ENCODE measurements at places on chromosomes 1 and 21.

- no peak for DNase-seq
Observed at GRCh38 chr1:235421751-235422150, 54.5 kb downstream of the TBCE start.

DNA sequence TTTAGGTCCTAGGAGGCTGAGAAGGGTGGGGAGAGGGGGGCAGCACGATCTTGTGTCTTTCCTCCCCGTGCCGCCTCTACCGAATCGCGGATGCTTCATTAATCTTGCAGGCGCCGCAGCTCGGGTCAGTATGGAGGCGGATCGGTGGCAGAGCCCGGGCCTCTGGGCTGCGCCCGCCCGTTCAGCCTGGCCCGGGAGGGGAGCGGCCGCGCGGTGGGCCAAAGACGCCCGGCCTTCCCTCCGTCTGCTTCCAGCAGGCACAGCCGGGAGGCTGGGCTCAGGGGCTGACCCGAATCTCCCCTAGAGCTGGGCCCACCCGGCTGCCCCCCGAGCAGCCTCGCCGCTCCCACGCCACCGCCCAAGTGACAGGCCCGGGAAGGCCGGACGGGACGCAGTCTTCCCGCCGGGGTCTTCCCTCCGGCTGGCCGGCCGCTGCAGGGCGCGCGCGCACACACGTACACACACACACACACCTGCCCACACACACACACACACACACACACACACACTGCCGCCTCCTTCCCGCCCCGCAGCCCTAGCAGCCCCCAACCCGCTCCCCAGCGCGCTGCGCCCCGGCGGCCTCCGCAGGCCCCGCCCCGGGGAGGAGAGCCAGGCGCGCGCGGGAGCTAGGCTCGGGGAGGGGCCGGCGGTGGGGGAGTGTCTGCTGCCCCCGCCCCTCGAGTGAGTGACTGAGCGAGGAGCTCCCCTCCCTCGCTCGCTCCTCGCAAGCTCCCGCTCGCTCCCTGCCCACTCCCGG lies at the start of gene C1orf21:
Gene C1orf21 (plus strand): TSS at position 718 of the 757 bp plus-strand sequence. CDS start 90,481 bp downstream, outside the sequence.
- DNase-seq = no peak

- DNase-seq = no peak
Observed at GRCh38 chr1:42777852-42778251, 6.9 kb upstream of the TMEM269 start.

DNA sequence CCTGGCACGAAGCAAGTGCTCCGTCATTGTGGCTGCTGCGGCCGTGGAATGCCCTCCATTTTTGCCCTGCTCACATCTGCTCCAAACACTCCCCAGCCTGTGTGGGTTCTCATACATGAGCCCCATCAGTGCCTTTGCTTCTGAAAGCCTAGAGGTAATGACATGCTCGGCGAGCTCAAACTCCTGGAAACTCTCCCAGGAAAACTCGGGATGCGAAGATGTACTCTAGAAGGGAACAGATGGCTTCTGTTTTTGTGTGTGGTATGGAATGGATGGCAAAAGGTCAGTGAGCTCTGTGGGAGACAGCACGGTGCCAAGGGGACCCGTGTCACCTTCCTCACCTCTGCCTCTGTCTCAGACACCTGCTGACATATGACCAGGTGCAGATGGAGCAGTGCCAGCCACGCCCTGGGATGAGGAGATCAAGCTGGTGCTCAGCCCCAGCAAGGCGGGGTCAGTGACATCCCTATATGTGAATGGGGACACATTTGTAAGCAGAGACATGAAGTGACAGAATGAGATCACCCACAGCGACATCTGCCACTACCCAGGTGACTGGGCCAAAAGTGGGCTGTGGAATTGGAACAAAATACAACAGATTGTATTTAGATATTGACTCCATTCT lies 84.1 kb upstream of the COX20 start:
- DNase-seq = no peak

- DNase-seq = no peak
Observed at GRCh38 chr1:175126347-175126746, 58.7 kb downstream of the TNN start.

- DNase-seq = no peak
Observed at GRCh38 chr1:108892356-108893140, 15.8 kb downstream of the GPSM2 start.

- peak; percentile 59 for DNase-seq
Observed at GRCh38 chr1:155978325-155978972, at the start of gene ARHGEF2. TSS of gene ARHGEF2 (minus strand) at chr1:155978547. CDS start at chr1:155978427, 120 bp downstream.

DNA sequence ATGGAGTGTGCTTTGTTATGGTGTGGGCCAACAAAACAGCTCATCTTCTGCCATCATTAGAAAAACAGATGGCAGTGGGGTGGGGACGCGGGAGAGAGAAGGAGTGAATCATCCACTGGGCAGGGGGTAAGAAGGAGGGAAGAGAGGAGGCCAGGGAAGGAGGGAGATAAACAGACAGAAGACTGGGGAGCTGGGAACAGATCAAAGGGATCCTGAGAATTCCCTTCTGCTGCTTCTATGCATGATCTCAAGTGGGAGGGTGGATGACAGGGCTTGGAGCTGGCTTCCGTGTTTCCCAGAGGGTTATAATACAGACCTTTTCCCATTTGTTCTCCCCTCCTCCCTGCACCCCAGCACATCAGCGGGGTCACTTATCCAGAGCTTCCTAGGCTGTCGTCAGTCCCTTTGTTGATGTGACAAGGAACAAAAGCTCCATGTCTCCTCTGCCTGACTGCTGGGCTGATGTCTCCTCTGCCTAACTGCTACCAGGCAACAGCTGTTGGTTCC lies 338.6 kb downstream of the PAPPA2 start:
- no peak for DNase-seq

GRCh38 chr1:205287767-205288559 lies 33.6 kb downstream of the NUAK2 start:
- DNase-seq = peak; percentile 39

DNA sequence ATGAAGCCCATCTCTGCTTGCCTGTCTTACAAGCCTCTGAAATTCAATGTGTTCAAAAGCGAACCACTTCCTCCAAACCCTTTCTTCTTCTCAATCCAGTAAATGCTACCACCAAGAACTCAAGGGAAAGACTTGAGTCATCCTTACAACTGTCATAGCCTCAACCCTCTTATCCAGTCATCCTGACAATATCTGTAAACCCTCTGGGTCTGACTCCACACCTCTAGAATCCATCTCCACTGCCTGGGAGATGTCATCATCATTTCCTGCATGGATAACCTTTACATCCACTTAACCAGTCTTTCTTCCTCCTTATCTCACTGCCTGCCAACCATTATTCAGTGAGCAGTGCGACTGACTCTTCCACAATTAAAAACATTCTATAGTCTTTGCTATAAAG lies 441.1 kb downstream of the SETD4 start:
- DNase-seq = no peak

DNA sequence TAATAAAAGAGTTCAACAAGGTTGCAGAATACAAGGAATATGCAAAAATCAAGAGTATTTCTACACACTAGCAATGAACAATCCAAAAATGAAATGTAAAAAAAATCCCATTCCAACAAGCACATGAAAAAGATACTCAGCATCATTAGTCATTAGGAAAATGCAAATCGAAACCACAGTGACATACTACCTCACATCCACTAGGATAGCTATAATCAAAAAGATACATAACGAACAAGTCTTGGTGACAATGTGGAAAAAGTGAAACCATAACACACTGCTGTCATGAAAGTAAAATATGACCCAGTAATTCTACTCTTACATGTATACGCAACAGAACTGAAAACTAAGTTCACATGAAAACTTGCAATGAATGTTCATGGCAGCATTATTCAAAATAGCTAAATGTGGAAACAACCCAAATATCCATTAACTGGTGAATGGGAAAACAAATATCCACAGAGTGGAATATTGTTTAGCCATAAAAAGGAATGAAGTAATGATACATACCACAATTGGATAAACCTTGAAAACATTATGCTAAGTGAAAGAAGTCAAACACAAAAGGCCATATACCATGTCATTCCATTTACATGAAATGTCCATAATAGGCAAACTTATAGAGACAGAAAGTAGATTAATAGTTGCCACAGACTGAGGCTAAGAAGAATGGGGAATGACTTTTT lies 34.3 kb downstream of the PIK3R3 start:
- no peak for DNase-seq

DNA sequence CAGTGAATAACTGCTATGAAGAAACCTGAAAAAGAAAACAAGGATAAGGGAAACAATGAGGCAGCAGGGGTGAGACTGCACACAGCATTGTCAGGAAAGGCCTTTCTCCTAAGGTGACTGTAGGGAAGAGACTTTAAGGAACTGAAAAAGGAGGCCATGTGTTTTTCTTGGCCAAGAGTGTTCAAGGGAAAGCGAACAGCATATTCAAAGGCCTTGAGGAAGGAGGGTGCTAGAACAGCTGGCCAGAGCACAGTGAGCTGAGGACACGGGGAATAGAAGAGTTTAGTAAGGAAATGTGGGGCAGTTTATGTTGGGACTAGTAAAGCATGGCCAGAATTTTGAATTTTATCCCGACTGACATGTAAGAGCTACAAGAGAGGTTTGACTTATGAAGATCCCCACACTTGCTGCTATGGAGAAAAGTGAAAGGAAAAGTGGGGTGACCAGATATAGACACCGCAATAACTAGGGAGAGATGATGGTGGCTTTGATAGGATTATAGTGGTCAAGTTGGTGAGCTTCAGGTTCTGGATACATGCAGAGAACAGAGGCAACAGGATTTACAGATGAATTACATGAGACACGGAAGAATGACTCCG lies 1.4 kb downstream of the RWDD2B start:
- DNase-seq = no peak

DNA sequence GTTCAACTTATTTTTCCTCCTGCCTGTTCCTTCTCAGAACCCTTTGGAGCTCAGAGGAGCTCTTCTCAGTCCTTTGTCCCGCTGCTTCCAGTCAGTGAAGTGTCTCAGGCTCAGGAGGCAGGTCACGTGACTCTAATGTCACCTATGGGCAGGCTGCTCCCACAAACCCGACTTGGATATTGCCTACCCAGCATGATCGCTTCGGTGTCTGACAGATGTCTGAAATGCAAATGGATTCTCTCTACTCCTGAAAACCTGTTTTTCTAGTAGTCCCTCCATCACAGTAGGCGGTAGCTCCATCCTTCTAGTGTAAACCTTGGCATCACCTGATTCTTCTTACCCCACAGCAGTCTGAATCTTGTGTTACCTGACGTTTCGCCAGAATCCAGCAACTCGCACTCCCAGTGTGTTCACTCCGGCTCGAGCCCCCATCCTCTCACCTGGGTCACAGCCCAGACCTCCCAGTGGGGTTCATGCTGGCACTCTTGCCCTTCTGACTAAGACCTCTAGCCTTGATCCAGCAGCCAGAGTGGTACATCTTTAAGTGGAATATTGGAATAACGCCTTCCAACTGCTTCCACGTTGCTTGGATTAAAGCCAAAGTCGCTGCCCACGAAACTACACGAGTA lies 5.4 kb downstream of the PADI6 start:
- DNase-seq = no peak

GRCh38 chr1:157359314-157360022 lies 192.8 kb downstream of the FCRL5 start:
- no peak for DNase-seq

GRCh38 chr1:9714257-9714718 lies 62.8 kb downstream of the PIK3CD start:
- DNase-seq = no peak

- no peak for DNase-seq
Observed at GRCh38 chr1:47533793-47534328, 96.0 kb downstream of the FOXD2 start.

DNA sequence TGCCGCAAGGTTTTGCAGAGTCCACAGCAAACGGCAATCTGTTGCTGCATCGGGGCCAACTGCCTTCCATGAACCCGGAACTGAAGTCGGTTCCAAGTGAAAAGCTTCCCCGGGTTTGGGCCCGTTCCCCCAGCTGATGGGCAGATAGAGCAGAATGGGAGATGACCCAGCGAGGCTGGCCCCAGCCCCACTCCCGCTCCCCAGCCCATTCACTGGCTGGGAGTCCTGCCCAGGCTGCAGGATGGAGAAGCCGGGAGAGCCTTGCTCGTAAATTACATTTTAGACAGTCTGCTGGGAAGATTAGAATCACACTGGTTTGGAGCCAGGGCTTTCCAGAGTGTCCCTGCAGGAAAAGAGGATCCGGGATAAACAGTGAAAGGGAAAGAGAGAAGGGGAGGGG lies 31.6 kb upstream of the PAX7 start:
- no peak for DNase-seq

GRCh38 chr1:8870616-8871538 lies 7.6 kb downstream of the ENO1 start:
- DNase-seq = no peak

GRCh38 chr1:16117369-16117768 lies 38.5 kb downstream of the EPHA2 start:
- no peak for DNase-seq

GRCh38 chr1:246427611-246428010 lies 79.5 kb downstream of the SMYD3 start:
- DNase-seq = no peak

GRCh38 chr1:110161849-110162248 lies 11.6 kb downstream of the SLC6A17 start:
- no peak for DNase-seq

DNA sequence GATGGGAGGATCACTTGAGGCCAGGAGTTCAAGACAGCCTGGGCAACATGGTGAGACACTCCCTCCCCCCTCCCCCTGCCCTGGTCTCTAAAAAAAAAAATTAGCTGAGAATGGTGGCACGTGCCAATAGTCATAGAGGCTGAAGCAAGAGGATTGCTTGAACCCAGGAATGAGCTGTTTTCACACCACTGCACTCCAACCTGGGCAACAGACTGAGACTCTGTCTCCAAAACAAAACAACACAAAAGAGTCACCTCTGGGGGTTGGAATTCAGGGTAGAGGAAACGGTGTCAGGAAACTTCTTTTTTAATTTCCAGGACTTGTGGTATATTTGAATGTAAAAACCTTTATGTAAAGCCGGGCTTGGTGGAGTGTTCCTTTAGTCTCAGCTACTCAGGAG lies 43.2 kb downstream of the RHOU start:
- no peak for DNase-seq

- DNase-seq = no peak
Observed at GRCh38 chr21:17576080-17576835, 36.4 kb downstream of the BTG3 start.

DNA sequence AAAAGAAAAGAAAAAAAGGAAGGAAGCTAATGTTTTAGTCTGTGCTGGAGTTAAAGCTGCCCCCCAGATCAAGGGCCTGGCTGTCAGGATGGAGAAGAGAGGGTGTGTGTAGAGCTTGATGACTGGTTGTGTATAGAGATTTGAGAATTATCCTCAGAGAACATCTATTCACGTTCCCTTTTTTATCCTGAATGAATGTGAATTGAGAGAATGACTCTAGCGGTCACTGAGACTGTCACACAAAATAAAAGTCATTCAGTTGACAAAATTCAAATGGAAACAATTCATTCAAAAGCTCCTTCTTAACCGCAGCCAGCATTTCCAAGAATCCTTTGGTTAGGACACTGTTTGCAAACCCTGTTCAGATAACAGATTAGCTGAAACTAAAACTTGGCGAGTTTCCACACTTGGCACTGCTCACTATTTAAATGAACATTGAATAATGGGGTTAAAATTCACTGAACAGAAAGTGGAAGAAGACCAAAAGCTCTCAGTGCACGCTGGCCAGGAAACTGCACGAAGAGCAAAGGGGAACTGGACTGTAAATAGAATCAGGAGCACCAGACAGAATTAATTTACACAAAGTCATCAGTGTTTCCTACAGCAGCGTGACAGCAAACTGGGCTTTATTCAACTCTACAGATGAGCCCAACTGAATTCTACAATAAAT lies 13.6 kb upstream of the FAM89A start:
- no peak for DNase-seq
